Fibroblast of lung (primary cell): ENCODE measurements at places on chromosomes 2 and 18. TPM values are rescaled to one million over a fixed set of nuclear protein-coding genes. Genes with fewer than 3 reads are reported as not detected.
A peak's percentile ranks its signal among the peaks of the same experiment; 100 is the strongest.

- no peak for DNase-seq
Observed at GRCh38 chr2:3148716-3149115, 228.9 kb downstream of the EIPR1 start.

- DNase-seq = no peak
Observed at GRCh38 chr18:3283908-3284307, 22.0 kb downstream of the MYL12B start.

ANKAR gene
- 10.5 and 11.7 TPM in 2 replicates for total RNA-seq

DNA sequence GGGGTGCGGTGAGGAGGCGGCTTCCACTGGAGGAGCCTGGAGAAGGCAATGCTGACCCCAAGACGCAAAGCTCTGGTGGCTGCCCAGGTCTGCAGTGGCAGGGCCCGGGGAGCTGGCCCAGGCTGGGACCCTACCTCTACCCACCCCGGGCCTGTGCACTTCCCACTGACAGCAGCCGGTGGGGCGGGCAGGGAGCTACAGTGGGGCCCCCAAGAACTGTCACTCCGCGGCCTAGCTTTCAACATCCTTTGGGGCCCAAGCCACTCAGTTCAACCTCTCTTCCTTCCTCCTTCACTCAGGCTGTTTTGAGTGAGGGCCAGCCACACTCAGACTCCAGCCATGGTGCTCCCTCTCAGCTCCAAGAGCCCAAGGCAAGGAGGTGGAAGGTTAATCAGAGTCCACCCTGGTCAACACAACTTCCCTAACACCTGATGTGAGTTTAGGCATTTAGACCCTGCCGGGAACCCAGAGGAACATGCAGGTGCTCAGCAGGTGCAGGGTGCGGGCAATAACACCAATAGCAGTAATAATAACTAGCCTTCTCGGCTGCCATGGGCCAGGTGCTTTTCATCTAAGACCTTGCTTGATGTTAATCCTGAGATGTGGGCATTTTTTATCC lies 93.6 kb downstream of the ZFP36L2 start:
- no peak for DNase-seq

MORN2 gene
- 14.4 and 19.3 TPM in 2 replicates for total RNA-seq

DNA sequence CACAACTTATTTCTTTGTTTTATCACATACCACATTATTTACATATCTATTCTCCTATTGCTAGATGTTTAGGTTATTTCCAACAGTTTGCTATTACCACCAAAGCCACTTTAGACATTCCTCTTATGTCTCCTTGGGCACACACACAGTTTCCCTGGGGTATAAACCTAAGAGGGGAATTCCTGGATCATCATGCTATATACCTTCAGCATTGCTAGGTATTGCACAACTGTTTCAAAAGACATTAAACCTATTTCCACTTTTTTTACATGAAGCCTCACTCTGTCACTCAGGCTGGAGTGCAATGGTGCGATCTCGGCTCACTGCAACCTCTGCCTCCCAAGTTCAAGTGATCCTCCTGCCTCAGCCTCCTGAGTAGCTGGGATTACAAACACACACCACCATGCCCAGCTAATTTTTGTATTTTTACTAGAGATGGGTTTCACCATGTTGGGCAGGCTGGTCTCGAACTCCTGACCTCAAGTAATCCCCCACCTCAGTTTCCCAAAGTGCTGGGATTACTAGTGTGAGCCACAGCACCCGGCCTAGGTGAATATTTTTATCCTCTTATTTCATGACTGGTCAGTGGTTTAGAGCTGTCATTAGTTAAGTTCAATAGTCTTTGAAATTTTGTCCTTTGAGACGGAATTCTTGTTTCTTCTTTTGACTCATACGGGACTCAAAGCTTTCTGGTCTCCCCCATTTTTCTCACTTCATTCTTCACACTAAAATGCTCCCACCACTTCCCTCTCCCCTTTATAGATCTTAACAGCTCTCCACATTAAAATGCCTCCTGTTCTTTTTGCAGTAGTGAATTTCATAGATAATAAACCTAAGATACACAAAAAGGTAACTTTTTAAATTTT lies 30.3 kb downstream of the SULT1C4 start:
- no peak for DNase-seq

KYNU gene
- total RNA-seq = 1.5 and 4.6 TPM in 2 replicates

SCN1A gene
- total RNA-seq = under 0.01 and 0.50 TPM in 2 replicates

ARHGEF4 gene
- total RNA-seq = 0.83 and 1.5 TPM in 2 replicates

- no peak for DNase-seq
Observed at GRCh38 chr2:173955867-173956266, 9.3 kb downstream of the SP3 start.

- peak; percentile 14 for DNase-seq
Observed at GRCh38 chr18:14089191-14089590, 43.0 kb downstream of the ZNF519 start.

RMND5A gene
- total RNA-seq = 17.3 and 29.8 TPM in 2 replicates

- DNase-seq = no peak
Observed at GRCh38 chr2:180692322-180692721, 288.1 kb upstream of the UBE2E3 start.

GRCh38 chr18:74873629-74874028 lies 276.0 kb downstream of the ZNF407 start:
- no peak for DNase-seq

DSG4 gene
- total RNA-seq = not detected in 2 replicates

- DNase-seq = peak; percentile 24
Observed at GRCh38 chr2:118774458-118775133, 72.9 kb downstream of the EN1 start.

PRKAG3 gene
- 0.26 and 0.33 TPM in 2 replicates for total RNA-seq

DNA sequence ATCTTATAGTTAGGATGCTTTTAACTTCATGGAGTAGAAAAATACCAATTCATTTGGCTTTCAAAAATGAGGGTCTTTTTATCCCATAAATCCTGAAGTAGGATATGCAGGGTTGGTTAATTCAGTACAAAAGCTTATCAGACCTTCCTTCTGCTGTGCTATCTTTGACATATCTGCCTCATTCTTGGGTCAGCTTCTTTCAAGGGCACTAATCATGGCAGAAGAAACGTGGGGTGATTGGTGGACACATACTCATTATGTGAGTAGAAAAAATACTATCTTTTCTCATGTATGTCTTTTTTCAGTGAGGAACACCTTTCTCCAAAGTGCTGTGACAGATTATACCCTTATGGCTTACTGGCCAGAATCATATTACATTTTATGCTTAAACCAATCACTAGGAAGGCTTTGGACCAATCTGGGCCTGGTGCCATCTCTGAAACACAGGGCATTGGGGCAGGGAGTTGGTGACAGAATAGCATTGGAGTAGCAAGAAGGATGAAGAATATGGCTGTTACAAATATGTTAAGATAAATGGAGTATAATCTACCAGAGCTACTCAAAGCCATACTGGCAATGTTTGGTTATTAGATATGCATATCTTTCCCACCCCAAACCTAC lies 10.1 kb downstream of the UGP2 start:
- DNase-seq = no peak

GRCh38 chr18:22826726-22827125 lies 106.4 kb upstream of the RBBP8 start:
- no peak for DNase-seq

DNA sequence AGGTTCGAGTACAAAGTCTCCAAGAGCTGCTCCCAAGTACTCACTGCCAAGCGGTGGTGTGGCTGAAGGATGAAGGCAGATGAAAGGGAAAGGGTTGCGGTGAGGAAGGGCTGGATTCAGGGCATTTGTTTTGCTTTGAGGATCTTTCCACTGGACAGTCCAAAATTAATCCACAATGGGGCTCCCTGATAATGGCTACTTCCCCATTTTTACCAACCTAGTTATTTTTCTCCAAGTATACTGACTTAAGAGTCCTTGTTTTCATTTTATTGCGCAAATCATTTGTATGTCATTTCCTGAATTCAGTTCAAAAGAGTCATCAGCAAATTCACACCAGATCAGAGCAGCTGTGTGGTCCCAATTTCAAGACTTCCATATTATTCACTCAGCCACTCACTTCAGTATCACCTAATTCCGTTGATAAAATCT lies 464 bp upstream of the SESTD1 start:
- DNase-seq = peak; percentile 63

NGEF gene
- total RNA-seq = under 0.01 TPM in 1 of 2 replicates, not detected in the other

DNA sequence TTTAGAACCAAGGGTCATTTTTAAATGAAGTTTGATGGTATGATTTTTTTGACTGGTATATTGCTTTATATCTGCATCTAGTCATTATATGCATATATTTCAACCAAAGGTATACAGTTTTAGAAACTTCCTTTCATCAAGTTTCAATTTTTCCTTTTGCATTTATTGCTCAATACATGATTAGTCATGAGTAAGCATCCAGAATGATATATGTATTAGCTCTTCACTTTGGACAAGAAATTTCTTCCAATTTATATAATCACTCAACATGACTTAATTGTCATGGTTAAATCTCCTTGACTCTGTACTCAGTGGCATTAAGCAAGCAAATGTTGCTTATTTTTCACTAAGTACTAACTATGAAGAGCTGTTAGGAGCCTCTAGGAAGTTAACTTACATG lies 123.6 kb downstream of the PLCL1 start:
- DNase-seq = peak; percentile 14

DNA sequence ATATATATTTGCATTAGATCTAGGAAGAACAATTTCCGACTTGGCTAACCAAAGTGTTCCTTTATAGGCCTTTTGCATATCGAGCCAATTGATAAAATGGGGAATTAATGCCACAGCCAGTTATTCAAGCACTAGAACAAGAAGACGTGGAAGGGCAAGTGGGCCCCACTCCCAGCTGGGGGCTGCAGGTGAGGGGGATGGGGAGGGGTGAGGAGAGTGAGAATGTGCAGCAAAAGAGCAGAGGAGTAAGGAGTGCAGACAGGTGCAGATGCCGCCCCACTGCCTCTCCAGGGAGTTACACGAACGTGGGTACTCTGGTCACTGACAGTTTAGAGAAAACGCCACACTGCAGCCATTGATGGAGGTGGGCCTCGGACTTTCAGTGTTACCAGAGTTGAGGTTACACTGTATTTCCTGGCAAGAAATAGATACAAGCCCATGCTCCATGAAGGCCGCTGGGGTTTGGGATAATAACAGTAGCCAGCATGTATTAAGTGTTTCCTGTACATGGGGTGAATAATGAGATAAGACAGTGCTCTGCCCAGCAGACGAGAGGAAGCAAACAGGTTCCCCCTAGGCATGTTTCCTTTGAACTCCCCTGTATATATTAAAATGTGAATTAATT lies 40.9 kb downstream of the GORASP2 start:
- no peak for DNase-seq

TMEFF2 gene
- 0.26 and 0.33 TPM in 2 replicates for total RNA-seq

- DNase-seq = peak; percentile 11
Observed at GRCh38 chr2:48144777-48145176, 238.5 kb upstream of the FBXO11 start.

HSBP1L1 gene
- total RNA-seq = 13.4 and 14.6 TPM in 2 replicates

IGFBP2 gene
- 32.6 and 36.3 TPM in 2 replicates for total RNA-seq

GRCh38 chr18:62209046-62209445 lies 22.0 kb downstream of the RELCH start:
- DNase-seq = peak; percentile 11

- DNase-seq = no peak
Observed at GRCh38 chr2:6639929-6640620, 225.6 kb downstream of the CMPK2 start.

GRCh38 chr18:62066102-62066818 lies 120.6 kb downstream of the PIGN start:
- no peak for DNase-seq

REEP1 gene
- not detected in 2 replicates for total RNA-seq

CRYGC gene
- total RNA-seq = not detected in 2 replicates

DNA sequence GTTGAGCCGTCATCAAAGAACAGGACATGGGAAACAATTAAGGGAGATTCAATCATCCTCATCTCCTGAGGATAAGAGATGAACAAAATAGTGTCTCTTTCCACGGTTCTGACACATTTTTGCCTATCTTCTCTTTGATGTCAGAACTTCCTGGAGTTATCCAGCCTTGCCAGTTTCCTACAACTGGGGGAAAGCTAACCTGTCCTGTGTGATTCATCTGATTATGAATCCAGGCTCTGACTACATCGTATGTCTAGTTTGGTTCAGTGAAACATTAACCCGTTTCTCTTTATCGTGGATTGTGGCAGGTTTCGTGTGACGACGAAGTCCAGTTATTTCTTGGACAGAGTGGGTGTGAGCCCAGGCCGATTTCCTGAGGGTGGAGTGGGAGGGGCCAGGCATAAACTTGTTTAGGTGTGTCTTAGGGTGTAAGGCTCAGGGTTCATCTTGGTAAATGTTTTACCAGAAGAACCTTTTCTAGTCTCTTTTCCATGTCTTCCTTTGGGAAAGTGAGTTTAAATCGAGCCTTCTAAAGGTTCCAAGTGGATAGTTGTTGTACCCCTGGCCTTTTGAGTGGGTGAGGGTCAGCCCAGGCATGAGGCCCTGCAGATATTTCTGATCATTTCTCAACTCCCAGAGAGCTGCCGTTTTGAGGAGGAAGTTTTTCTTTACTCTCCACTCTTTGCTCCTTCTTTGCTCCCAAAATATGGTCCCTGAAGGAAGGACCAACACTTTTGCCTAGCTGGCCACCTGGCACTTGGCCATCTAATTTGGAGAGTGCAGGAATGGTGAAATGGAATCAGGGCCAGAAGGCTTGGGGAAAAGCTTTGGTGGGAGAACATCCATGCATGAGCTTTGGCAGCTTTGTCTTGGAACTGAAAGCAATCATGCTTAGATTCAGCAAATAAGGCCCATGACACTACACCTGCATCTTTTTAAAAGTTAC lies 50.4 kb upstream of the FZD5 start:
- no peak for DNase-seq

CROCC2 gene
- 0.33 and 0.51 TPM in 2 replicates for total RNA-seq

DSG3 gene
- total RNA-seq = under 0.01 TPM in 1 of 2 replicates, not detected in the other

GRCh38 chr18:77177009-77177408 lies 44.4 kb upstream of the MBP start:
- peak; percentile 14 for DNase-seq

DNA sequence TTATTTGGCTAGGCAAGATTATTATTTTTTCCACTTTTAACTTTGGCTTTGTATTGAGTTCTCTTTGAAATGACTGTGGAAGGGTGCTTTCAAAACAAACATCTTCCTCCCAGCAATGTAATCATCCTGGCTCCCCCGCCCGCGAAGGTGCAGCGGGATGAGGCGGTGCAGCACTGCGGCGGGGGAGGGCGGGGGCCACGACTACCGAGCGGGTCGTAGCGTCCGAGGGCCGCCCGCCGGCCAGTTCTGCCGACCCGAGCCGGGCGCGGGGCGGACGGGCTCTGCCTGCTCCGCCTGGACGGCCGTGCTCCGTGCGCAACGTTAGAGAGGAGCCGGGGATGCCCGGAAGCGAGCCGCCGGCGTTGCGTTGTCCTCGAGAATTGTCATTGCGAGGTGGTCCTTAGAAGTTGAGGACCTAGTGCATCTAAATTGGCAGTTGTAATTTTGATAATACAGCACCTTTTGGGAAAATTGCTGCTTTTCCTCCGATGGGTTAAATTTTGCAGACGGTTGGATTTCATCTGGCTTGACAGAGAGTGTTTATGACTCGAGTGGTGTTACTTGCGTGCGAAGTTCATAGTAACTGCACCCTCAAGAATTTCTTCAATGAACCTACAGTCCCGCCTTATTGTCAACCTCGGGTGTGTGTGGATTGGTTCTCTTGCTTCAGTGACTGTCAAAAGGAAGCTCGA lies 1.1 kb downstream of the EPC2 start:
- DNase-seq = peak; percentile 92

GRCh38 chr2:102442967-102443828 lies 20.2 kb downstream of the IL18RAP start:
- peak; percentile 12 for DNase-seq

GRCh38 chr2:100616841-100617390 lies 54.1 kb downstream of the PDCL3 start:
- no peak for DNase-seq

- no peak for DNase-seq
Observed at GRCh38 chr18:25019931-25020330, 332.0 kb downstream of the ZNF521 start.
